ENCODE measurements at places on chromosomes 1 and 21.

DNA sequence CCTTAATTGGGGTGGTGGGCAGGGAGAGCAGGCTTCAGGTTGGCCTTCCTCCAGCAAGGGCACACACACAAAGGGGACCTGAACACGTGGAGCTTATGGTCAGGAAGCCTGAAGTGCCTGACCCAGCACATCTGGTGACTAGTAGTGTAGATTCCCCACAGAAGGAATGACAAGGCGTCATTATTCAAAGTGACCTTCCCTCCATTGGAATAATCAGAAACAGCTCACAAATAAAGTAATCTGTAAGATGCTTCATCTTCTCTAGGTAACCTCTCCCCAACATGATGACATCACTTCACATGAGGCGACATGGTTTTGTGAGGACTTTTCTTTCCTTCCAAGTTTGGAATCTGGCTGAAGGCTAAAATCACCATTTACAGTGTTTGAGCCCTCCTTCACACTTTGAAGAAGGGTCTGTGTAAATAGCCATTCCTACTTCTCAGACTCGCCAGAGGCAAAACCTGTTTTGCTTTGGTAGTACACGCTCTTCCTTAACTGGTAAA, 32.8 kb upstream of the ERG start:
- DNase-seq, result no peak

DNA sequence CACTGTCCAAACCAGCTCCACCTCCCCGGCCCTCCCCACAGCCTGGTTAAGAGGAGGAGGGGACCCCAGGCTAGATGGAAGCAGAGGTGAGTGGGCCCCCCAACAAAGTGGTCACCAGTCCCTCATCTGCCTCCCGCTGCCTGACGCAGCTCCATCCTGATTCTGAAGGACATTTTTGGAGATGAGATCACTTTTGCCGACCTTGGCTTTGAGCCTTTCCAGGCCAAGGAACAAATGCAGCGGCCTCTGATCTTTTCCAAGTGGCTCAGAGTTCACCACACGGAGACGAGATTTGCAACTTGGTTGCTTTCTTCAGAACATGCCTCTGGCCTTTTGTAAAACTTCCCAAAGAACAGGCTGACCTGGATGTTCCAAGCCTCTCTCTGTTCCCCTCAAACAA, 223.1 kb downstream of the NPHP4 start:
- DNase-seq, result no peak

DNA sequence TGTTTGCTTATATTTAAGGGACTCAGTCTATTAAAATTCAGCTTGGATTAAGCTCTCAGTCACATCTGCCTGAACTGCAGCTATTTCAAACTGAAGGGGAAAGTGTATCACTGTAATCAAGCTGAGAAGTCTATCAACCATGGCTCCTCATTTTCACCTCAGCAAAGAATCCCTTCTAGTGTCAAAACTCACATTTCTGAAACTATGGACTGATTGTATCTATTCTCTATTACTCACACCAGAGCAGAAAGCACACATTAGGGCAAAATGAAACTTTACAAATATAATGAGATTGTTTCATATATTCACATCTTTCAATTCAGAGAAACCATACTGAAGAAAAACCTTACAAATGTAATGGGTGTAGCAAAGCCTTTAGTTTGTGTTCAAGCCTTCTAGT, 14.6 kb upstream of the C1orf146 start:
- no peak for DNase-seq

DNA sequence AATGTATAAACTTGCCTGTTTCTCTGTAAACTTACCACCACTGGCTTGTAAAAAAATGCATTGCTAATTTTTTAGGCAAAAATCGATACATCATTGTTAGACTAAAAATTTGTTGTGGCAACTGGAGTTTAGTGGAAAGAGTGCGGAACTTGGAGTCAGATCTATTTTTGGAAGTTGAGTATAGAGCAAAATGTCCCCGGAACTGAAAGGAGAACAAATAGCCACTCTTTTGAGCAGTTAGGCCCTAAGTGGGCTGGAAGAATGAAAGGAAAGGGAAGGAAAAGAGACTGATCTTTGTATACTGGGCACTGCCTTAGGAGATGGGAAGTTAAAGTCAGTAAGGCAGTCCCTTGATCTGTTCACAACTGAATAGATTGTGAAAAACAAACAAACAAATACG, 30.2 kb downstream of the OPTC start:
- DNase-seq, result no peak

GRCh38 chr1:2411801-2412394, 466 bp downstream of the PEX10 start:
- no peak for DNase-seq

- peak; percentile 23 for DNase-seq
Measured at GRCh38 chr21:38809198-38809878, 3.6 kb downstream of the ETS2 start.

- DNase-seq, result no peak
Measured at GRCh38 chr1:167517535-167518330, 596 bp downstream of the CD247 start.

GRCh38 chr1:90964444-90965035, 57.3 kb downstream of the ZNF644 start:
- peak; percentile 11 for DNase-seq

DNA sequence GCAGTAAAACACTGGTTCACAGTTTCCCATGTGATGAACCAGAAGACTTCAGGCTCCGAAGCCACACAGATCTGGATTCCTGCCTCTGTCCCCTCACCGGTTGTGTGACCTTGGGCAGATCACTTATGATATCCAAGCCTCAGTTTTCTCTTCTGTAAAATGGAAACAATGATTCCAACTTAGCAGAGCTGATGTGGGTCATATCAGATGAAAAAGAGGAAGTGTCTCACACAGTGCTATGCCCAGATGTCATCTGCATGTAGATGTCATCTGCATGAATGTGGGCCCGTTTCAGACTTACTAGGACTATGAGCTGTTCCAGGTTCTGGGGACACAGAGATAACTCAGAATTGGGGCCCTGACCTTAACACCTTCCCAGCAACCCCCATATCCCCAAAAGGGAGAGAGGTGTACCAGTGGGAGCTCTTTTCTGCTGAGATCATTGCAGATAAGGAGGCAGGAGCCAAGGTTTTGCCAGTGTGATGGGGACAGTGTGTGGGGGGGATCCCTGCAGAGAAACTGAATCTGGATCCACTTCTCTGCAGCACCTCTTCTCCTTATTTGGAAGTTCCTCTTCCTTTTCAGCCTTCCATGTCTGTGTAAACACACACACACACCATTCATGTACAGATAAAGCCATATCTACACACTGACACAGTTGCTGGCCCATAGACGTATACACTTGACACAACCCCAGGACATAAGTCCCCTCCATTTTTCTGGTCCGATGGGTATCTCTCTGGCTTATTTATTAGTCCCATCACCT, 5.0 kb upstream of the ADGRB2 start:
- no peak for DNase-seq

DNA sequence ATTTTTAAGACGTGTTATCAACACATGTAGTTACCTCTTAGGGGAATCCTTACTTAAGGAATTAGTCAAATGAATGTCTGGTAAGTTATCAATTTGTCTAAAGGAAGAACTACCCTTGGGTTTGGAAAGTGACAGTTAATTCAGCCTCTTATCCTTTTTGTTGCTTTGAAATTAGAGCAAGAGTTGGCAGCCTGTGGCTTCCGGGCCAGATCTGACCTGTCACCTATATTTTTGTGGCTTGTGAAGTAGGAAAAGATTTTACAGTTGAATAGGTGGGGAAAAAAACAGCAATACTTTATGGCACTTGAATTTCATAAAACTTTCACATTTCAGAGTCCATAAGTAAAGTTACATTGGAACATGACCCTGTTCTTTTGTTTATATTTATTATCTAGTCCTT, 5.5 kb downstream of the MRPS6 start:
- no peak for DNase-seq

- DNase-seq, result no peak
Measured at GRCh38 chr1:214458541-214458940, 92.9 kb downstream of the PTPN14 start.

DNA sequence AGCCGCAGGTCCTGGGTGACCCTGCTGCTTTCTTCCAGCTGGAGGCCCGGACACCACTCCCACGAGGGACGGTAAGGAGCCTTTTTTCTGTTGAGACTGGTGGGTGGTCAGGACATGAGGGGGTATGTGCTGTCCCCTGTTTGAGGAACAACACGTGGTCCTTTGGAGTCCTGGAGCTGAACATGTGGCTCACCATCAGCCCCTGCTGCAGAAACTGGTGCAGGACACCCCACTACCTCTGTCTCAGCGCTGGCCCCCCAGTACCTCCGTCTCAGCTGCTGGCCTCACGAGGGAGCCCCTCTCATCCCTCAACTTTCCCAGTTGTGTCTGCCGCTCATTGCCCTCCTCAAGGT, 34.7 kb downstream of the SLC19A1 start:
- no peak for DNase-seq

DNA sequence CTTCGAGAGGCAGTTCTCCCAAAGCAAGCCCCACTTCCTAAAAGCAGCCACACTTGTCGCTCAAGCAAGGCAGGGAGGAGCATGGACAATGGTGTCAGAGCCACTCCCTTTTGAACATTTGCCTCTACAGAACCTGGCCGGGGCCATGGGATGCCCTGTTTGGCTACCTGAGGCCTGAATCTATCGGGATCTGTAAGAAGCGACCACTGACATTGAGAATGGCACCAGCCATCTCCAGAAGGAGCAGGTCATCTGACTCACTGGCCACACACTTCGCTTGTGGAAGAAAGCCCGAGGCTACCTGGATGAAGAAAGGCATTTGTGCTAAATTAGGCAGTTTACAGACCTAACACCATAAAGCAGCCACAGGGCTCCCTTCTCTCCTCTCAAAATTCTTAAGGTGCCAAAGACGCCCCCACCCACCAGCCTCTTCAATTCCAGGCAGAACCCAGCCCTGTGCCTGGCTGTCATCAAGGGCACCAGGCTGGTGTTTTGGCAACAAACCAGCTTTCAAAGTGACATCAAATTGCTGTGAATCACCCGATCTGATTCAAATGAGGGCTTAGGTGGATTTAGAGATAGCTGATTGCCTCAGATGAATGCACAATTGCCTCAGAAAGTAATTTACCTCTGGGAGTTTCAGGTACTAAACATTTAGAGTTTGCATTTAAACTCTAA, 104.8 kb downstream of the ETS2 start:
- no peak for DNase-seq

DNA sequence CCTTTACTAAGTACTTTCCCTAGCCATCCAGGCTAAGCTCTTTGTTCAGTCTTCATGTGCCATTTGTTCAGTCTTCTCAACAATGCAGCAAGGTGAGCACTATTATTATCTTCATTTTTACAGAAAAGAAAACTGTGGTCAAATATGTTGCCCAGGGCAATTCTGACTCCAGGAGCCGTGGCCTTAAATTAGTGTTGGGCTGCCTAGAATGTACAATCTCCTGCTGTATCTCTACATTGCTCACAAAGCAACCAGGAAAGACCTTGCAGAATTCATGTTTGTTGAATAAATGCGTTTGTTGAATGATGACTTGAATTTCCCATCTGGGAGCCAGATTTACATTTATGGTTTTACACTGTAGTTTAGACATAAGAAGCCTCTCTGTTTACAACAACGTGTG, 14.2 kb downstream of the CD101 start:
- no peak for DNase-seq
